ENCODE measurements at places on chromosomes 16 and 17.

DNA sequence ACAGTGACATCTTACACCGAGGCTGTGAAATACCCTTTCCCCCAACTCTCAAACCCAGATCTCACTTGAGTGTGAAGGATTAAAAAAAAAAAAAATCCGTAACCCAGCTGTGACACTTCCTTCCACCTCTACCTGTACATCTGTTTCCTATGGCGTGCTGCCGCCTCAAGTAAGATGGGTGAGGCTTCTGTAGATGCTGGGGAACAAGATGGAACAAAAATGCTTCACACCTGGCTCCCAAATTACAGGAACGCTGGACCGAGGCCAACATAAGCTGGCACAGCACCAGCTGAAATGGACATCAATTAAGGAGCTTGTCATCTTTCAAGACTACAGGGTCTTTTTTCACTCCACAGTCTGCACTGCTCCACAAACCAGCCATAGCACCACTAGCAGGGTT lies 95.9 kb downstream of the HIC1 start:
- DNase-seq = no peak

- peak; percentile 80 for DNase-seq
These were observed 1.4 kb upstream of the SPHK1 start for GRCh38 chr17:76382803-76383545.

- no peak for DNase-seq
These were observed 6.6 kb downstream of the IGF2BP1 start for GRCh38 chr17:49003557-49004511.

GRCh38 chr17:77370586-77370985 lies 229.8 kb downstream of the SEC14L1 start:
- no peak for DNase-seq

All from astrocyte (in vitro differentiated cells and primary cell).